Osteocyte (in vitro differentiated cells): ENCODE measurements at places on chromosomes 16 and 17. TPM values are rescaled to one million over a fixed set of nuclear protein-coding genes. Genes with fewer than 3 reads are reported as not detected.

The NOXO1 gene
- total RNA-seq, result 0.54 and 0.91 TPM in 2 replicates

DNA sequence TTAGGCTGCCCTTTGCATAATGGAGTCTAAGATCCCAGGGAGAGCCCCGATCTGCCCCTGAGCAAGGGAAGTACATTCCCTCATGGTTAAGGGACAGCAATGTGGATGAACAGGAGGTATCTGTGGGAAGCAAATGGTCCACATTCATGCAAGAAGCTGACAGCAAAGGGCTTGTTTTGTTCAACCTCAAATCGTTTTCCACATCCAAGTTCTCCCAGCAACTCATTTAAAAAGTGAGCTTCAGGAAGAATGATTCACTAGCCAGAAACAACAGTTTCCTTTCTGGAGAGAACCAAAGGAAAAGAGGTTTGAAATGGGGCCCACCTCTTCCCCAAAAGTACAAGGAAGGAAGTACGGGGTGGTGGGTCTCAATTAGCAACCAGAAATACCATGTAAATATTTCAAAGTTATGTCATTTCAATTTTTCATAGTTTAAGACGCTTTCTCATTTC is 9.4 kb downstream of the HSPB9 start:
- no peak overlapping the region for H3K27ac ChIP-seq
- DNase-seq, result no peak
- H3K27me3 ChIP-seq, result no peaks in the 10 kb centered on the region
- peaks cover 23% of the 10 kb centered on the region for H3K36me3 ChIP-seq
- no peak overlapping the region for H3K4me3 ChIP-seq

The CD79B gene
- total RNA-seq, result not detected in 2 replicates

DNA sequence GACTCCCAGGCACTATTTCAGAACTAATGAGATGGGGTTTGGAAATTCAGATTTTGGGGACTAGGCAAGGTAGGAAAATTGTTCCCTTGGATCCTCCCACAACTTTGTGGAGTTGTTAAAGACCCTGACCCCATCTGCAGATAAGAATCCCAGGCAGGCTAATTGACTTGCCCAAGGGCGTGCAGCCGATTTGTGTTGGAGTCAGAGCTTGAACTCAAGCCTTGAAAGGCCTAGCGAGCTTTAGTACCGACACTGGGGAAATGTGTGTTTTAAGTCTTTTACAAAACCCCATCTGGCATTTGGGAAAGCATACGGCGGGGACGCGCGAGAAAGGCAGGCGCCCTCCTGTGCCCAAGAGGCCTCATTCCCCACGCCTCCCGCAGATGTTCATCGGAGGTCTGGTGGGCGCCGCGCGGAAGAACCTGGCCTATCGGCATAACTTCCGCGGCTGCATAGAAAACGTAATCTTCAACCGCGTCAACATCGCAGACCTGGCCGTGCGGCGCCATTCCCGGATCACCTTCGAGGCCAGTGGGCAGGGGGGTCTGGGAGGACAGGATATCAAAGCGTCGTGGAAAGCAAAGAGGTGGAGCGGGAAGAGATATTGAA is 4.3 kb downstream of the CNTNAP1 start:
- H3K4me3 ChIP-seq, result no peak overlapping the region
- peaks cover 18% of the 10 kb centered on the region for H3K4me1 ChIP-seq
- H3K27ac ChIP-seq, result no peak overlapping the region

The OTOP2 gene
- not detected in 2 replicates for total RNA-seq

GRCh38 chr16:684961-685696 is 995 bp upstream of the JMJD8 start:
- no peak overlapping the region for H3K4me3 ChIP-seq
- peaks cover 14% of the 10 kb centered on the region for H3K36me3 ChIP-seq
- H3K4me1 ChIP-seq, result peaks cover 32% of the 10 kb centered on the region
- H3K27ac ChIP-seq, result no peak overlapping the region

The MT1F gene
- 12.7 and 14.9 TPM in 2 replicates for total RNA-seq

DNA sequence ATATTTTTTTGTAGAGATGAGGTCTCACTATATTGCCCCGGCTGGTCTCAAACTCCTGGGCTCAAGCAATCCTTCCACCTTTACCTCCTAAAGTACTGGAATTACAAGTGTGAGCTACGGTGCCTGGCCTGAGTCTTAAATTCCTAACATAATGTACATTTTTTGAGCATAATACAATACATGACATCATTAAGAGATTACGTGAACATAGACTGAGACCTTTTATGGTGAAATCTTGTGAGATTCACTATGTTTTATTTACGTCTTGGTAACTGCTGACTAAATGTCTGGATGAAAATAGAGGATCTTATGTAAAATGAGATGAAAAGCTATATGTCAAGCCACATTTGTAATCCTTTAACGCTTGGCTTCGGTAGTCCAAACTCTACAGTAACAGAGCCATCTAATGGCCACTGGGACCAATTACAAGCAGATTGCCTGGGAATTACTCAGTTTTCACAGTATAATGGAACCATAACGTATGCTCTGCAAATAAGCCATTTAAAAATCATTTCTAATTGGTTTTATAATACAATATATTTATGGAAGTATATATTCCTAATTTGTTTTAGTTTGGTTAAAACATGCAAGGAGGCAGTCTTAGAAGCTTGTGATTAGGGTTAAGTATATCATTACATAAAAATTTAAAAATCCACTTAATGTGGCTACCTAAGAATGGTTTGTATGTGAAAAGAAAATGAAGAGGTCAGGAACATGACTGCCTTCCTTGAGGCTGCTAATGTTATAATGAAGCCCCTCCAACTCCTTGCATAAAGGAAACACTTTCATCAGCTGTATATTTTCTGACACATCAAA is 8.1 kb upstream of the EFCAB13 start:
- no peaks in the 10 kb centered on the region for H3K36me3 ChIP-seq
- DNase-seq, result no peak
- no peaks in the 10 kb centered on the region for H3K27me3 ChIP-seq
- H3K4me1 ChIP-seq, result peaks cover 27% of the 10 kb centered on the region

DNA sequence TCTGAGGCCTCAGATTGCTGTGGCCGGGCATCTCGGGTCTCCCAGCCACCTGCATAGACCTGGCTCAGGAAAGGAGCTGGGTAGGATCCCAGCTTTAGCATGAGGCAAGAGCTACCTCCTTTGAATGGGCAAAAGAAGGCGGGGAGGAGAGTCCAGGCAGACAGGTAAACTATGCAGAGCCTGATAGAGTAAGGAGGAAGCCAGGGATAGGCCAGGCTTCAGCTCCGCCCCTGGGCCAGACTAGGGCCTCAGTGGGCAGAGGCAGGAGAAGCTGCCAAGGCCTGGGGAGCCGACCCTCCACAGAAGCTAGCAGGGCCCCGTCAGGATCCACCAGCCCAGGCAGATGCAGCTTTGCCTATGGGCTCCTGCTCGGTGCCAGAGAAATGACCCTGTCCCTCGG is 22.6 kb upstream of the UBE2G1 start:
- no peaks in the 10 kb centered on the region for H3K36me3 ChIP-seq
- no peaks in the 10 kb centered on the region for H3K4me1 ChIP-seq
- peaks cover 10% of the 10 kb centered on the region for H3K27me3 ChIP-seq
- H3K4me3 ChIP-seq, result no peak overlapping the region
- H3K27ac ChIP-seq, result no peak overlapping the region
- DNase-seq, result no peak

The CCL5 gene
- total RNA-seq, result not detected in 2 replicates

The GINS3 gene
- total RNA-seq, result 2.7 and 3.4 TPM in 2 replicates

DNA sequence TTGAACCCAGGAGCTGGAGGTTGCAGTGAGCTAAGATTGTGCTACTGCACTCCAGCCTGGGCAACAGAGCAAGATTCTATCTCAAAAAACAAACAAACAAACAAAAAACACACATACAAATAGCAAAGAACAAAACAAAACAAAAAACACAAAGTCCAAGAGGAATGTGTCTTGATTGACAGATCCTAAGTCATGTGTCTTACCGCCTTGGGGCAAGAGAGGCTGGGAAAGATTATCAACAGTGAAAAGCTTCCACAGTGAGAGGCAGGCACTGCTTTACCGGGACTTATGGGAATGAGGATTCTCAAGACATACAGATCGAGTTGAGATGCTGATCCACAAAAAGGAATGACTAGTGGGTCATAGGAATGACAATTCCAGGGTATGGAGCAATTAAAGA is 62.7 kb upstream of the GAS7 start:
- H3K4me3 ChIP-seq, result no peak overlapping the region
- no peaks in the 10 kb centered on the region for H3K36me3 ChIP-seq
- no peaks in the 10 kb centered on the region for H3K4me1 ChIP-seq

GRCh38 chr17:38419508-38419981 is 8.7 kb upstream of the ARHGAP23 start:
- H3K4me1 ChIP-seq, result peaks cover 67% of the 10 kb centered on the region
- H3K4me3 ChIP-seq, result peak overlapping the region; percentile 66
- DNase-seq, result no peak

- no peaks in the 10 kb centered on the region for H3K27me3 ChIP-seq
- H3K4me3 ChIP-seq, result no peak overlapping the region
- peaks cover 19% of the 10 kb centered on the region for H3K4me1 ChIP-seq
- H3K36me3 ChIP-seq, result no peaks in the 10 kb centered on the region
- DNase-seq, result no peak
Observed at GRCh38 chr17:55388842-55389241, 32.8 kb downstream of the MMD start.

DNA sequence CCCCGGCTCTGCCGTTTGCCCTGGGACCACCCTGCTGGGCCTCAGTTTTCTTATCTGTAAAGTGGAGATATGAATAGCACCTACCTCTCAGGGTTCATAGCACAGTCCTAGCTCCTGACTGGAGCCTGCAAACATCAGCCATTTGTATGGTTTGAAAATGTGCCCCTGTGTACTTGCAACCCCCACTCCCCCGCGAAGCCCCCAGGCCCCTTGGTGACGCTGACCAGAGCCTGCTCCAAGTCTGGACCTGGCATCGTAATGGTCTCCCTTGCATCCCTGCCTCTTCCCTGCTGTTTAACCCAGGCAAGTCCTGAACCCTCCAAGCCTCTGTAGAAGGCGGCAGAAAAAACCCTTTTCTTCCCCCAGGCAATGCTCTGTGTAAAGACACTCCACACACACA is 128.0 kb downstream of the IRF8 start:
- H3K36me3 ChIP-seq, result no peaks in the 10 kb centered on the region
- no peak overlapping the region for H3K27ac ChIP-seq
- DNase-seq, result no peak
- no peak overlapping the region for H3K4me3 ChIP-seq
- peaks cover 11% of the 10 kb centered on the region for H3K27me3 ChIP-seq

The MT4 gene
- total RNA-seq, result not detected in 2 replicates

GRCh38 chr17:2655546-2655945 is 56.0 kb downstream of the CLUH start:
- no peak overlapping the region for H3K27ac ChIP-seq
- no peak overlapping the region for H3K4me3 ChIP-seq
- no peak for DNase-seq
- peaks cover 27% of the 10 kb centered on the region for H3K4me1 ChIP-seq
- H3K36me3 ChIP-seq, result peaks cover 19% of the 10 kb centered on the region

The ULK2 gene
- total RNA-seq, result 32.6 and 33.3 TPM in 2 replicates

DNA sequence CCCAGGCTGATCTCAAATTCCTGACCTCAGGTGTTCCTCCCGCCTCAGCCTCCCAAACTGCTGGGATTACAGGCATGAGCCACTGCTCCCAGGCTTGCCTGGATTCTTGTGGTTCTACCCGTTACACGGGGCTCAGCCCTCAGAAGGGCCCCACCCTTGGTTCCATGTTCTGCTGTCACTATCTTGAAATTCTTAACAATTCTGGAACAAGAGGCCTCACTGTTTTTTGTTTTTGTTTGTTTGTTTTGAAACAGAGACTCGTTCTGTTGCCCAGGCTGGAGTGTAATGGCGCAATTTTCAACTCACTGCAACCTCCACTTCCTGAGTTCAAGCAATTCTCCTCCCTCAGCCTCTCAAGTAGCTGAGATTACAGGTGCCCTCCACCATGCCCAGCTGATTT is 96.6 kb downstream of the CACNG3 start:
- H3K4me1 ChIP-seq, result no peaks in the 10 kb centered on the region
- no peaks in the 10 kb centered on the region for H3K27me3 ChIP-seq
- no peak overlapping the region for H3K27ac ChIP-seq

GRCh38 chr16:85625053-85625452 is 11.9 kb downstream of the GSE1 start:
- H3K4me1 ChIP-seq, result peaks cover 10% of the 10 kb centered on the region
- H3K27me3 ChIP-seq, result no peaks in the 10 kb centered on the region
- H3K27ac ChIP-seq, result no peak overlapping the region
- H3K4me3 ChIP-seq, result no peak overlapping the region

DNA sequence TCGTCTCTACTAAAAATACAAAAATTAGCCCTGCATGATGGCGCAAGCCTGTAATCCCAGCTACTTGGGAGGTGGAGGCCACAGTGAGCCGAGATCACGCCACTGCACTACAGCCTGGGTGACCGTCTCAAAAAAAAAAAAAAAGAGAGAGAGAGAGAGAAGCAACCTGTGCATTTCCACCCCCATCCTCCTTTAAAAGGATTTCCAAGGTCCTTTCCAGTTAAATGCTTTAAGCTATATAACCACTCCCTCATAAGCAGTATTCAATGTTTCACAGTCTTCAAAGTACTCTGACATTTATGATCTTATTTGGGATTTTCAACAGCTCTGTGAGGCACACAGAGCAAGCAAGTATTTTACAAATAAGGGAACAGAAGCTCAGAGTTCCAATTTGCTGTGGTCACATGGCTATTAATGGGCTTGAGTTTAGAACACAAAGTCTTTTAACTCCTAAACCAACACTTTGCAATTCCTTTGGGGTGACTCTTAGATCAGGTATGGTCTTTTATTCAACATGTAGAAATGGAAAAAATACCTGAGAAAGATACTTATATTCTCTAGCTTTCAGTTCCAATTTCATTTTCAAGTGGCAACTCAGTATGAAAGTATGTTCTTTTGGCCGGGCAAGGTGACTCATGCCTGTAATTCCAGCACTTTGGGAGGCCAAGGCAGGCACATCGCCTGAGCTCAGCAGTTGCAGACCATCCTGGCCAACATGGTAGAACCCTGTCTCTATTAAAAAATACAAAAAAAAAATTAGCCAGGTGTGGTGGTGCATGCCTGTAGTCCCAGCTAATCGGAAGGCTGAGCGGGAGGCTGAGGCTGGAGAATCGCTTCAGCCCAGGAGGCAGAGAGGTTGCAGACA is 31.3 kb downstream of the SPOP start:
- no peak for DNase-seq
- H3K27ac ChIP-seq, result peak overlapping the region; percentile 82
- no peaks in the 10 kb centered on the region for H3K27me3 ChIP-seq
- peak overlapping the region; percentile 26 for H3K4me3 ChIP-seq
- no peaks in the 10 kb centered on the region for H3K36me3 ChIP-seq

The CCL4L2 gene
- total RNA-seq, result not detected in 2 replicates
